Mucosa of descending colon (tissue), 3 donors: ENCODE measurements at places on chromosomes 7 and 10.

GRCh38 chr10:7786430-7786829, 1.4 kb downstream of the KIN start:
- DNase-seq, result no peak

- no peak for DNase-seq
These were observed 27.8 kb upstream of the CDHR3 start for GRCh38 chr7:105935250-105935649.

GRCh38 chr7:115267503-115267902, 345.6 kb downstream of the MDFIC start:
- no peak for DNase-seq

GRCh38 chr10:28973309-28973972, 296.1 kb downstream of the BAMBI start:
- no peak for DNase-seq

- DNase-seq, result no peak
These were observed 1.5 kb downstream of the GNB2 start for GRCh38 chr7:100675105-100675451.

DNA sequence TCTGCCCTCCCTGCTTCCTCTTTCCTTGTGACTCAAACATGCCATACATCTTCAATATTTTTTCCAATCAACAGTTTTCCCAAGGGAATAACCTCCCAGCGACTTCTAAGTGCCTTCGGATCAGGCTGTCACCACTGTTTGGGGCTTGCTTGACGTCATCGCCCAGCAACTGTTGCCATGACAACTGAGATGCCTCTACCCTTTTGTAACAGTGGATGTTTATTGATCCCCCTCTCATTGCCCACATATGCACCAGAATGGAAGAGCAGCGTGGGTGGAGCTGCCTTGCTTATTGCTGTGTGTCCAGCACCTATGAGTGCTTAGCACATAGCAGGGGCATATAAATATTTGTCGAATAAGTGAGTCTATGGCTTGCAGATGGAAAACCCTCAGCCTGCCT, 14.4 kb downstream of the FFAR4 start:
- no peak for DNase-seq

DNA sequence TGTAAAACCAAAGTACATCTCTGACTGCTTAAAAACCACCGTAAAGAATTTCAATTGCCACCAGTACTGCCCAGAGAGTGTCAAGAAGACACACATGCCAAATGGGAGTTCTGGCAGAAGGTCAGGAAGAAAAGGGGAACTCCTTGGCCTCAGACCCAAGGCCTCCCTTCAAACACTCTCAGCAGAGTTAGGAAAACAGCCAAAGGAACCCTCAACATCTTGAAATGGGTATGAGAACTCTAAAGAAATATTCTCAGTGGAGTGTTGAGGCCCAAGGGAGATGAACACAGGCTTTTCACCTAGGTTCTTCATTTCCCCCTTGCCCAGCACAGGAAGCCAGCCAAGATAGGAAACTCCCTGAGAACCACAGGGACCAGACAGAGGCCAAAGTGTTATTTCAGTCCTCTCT, 96.1 kb upstream of the ASAH2 start:
- DNase-seq, result no peak

- DNase-seq, result no peak
These were observed 8.4 kb upstream of the TEX36 start for GRCh38 chr10:125691160-125691981.

DNA sequence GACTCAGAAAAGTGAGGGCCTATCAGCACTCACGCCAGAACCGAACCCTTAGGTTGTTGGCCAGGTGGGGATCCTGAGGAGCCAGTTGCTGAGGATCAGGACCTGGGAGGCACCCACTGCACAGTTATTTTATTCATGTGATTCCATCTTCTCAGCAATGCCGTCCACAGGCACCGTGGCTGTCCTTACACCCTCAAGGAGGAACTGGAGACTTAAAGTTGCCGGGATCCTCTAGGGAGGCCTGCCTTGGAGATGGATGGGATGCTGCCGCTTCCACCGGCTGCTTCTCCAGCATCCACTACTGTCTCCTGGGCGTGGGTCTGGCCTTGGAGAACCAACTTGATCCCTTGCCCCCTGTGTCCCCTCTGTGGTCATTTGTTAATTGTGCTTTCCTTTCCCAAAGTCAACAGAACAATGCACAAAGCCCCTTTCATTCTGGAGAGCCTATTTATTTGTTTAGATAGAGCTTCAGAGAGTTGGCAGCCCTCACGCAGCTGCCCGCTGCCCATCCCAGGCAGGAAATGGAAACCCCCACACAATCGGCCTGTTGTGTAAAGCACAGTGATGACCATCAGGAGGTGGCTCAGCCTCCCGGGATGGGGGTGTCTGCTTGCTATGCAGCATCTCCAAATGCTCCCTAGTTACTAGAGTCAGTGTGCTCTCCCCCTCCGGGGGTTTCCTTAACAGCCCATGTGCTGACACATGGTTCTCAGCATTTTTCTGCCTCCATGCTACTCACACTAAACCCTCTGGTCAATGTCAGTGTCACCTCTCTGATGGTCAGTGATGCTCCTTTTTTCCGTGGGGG, 52.9 kb upstream of the IGFBP3 start:
- DNase-seq, result no peak

- no peak for DNase-seq
These were observed 254.2 kb upstream of the ZNF32 start for GRCh38 chr10:43902842-43903241.

DNA sequence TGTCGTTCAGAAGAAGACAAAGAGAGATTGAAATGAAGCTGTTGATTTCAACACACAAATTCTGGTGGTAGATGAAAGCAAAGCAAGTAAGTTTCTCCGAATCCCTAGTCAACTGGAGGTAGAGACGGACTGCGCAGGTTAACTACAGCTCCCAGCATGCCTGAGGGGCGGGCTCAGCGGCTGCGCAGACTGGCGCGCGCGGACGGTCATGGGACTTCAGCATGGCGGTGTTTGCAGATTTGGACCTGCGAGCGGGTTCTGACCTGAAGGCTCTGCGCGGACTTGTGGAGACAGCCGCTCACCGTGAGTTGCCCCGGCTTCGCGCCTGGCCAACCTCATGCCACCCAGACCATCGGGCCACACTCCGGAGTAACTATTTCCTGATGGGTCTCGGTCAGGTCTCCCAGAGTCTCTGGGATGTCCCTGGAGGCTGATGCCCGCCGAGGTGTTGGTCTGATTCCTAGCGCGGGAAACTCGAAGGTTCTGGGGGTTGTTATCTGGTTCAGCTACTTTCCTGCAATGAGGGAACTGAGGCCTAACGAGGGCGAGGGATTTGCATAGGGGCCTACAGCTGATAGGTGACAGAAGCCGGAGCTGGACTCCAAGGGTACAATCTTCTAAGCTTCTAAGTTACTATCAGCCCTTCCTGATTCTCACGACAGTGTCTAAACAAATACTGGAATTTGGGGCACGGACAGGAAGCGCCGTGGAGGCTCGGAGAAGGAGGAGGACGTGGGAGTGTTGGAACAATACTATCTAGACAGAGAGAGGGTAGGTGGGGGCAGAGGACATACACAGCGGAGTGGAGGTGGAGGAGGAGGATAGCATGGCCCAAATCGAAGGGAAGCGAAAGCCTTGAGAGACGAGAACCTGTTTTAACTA, at the start of gene RPP30:
RPP30 (plus strand) TSS at position 209 of the 882 bp plus-strand sequence; CDS start at position 222, 13 bp downstream.
- peak; percentile 87 for DNase-seq

GRCh38 chr7:50327443-50327842, 22.9 kb downstream of the IKZF1 start:
- no peak for DNase-seq

- DNase-seq, result no peak
These were observed 4.7 kb upstream of the LMBR1 start for GRCh38 chr7:156897673-156898072.

GRCh38 chr7:106693677-106694353, 32.9 kb upstream of the CCDC71L start:
- DNase-seq, result no peak

DNA sequence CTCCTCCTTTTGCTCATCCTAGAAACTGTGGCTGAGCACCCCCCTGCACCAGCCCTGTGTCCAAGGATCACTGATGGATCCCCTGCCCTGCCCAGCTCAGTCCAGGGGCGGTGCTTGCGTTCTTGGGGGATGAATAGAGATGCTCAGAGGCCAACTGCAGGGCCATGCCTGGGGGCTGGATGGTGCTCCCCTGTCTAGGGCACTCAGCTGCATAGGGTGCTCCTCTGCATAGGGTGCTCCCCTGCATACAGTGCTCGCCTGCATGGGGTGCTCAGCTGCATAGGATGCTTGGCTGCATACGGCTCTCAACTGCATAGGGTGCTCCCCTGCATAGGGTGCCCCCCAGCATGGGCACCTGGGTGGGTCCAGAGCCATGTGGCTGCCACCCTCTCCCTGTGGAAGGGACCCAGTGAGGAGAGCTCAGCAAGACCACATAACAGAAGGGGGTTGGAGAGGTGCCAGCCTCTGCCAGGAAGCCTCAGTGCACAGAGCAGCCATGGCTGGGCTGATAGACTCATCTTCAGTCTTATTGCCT, 95.0 kb downstream of the BMS1 start:
- DNase-seq, result no peak

DNA sequence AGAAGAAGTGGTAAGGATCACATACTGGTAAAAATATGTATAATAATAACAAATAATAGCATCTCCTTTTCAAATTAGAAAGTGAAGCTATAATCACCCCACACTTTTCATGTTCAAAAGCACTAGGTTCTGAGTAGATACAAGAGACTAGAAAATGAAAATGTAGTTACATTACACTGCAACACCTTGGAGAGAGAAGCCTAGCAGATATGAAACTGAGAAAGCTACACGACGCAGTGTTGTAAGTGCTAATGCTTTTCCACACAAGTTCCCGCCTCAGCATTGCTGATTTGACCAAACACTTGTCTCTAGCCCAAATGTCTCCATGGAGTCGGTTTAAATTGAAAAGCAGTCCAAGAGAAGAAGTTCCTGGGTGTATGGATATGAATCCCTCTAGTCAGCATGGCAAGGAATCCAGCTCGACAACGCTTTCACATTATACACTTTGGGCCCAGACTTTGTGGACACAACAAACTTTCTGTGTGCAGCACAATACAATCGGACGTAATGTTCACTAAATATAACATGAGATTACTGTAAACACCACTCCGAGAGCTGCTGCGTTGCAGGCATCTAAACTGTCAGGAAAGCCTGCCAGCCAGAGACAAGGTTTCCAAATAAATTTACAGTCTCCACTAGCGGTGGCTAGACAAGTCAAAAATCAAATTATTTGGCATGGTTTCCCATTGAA, 1.7 kb downstream of the PDE1C start:
- no peak for DNase-seq

- DNase-seq, result no peak
These were observed 396.5 kb upstream of the MKI67 start for GRCh38 chr10:128522551-128523308.

- peak; percentile 41 for DNase-seq
These were observed 18.8 kb downstream of the NOBOX start for GRCh38 chr7:144384555-144385245.

DNA sequence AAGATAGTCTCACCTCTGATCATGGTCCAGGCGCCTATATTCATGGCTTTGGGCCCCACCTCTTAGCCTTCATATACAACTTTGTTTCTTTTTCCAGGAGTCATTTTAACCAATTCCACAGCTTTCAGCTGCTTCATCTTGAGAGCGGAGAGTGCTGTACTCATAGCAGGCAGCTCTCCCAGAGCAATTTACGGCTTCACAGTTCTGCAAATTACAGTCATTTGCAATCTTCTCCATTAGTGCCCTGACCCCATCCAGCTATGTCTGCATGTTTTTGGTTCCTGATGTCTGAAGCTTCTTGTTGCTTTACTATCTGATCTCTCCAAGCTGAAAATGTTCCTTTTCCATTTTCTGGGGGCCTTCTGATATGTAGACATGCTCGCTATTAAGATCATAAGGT, 18.0 kb upstream of the MEST start:
- DNase-seq, result no peak

- DNase-seq, result no peak
These were observed 96.2 kb downstream of the PPP1R17 start for GRCh38 chr7:31783221-31783620.

DNA sequence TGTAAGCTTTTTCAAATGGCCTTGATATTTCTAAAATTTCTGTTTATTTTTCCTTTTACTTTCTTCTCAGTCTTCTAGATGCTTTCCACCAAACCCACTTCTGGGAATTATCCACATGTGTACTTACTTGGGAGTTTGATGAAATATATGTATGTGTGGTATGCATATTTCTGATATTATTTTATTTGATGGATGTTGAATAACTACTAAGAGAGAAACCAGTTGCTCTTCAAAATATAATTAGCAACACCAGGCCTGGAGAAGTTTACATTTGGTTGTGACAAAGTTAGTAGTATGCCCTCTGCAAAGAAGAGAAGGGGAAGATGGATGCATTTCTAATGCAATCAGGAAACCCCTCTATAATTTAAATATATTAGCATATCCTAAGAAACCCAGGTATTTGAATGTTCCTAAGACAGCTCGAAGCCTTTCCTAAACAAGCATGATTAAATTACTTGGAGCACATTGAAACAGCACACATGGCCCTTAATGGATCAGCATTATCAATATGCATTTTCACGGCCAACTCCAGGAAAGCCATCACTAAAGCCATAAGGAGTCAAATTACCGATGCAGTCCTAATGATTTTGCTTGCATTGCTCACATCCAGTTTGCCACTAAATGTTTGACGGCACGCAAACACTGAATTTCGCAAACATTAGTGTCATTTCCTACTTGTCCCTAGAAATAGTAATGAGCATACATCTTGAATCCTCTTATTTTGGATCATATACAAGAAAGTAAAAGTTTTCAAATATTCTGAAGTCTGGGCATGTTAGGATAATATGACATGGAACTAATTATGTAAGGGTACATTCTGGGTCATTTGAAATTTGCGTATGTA, 393.8 kb downstream of the EXOC4 start:
- DNase-seq, result no peak

DNA sequence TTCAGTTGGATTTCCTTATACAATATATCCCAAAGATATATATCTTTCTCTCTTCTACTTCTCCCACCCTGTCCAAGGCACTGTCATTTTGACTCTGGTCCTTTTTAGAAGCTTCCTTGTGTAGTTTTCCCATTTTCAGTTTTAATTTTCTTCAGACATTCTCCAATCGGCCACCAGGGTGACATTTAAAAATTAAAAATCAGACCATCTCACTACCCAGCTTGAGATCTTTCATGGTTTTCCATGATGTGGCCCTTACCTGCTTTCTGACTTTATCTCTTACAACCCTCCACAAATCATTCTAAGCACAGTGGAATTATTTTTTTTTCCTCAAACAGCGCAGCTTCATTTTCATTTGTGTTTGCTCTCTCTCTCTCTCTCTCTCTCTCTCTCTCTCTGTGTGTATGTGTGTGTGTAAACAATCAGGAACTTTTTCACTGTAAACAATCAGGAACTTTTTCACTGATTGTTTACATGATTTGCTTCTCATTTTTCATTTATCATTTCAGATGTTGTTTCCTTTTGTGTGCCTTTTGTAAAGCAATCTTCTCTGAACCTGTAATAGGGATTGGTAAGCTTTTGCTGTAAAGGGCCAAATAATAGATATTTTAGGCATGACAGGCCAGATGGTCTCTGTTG, 348.9 kb downstream of the ATRNL1 start:
- no peak for DNase-seq

- DNase-seq, result peak; percentile 80
These were observed 21.4 kb downstream of the GPR146 start for GRCh38 chr7:1065585-1066241.

- DNase-seq, result no peak
These were observed 1.4 kb upstream of the PLEKHA1 start for GRCh38 chr10:122373108-122373507.
